AG04450 (cell line): ENCODE measurements at places on chromosomes 5 and 9. TPM values are rescaled to one million over a fixed set of nuclear protein-coding genes. Genes with fewer than 3 reads are reported as not detected.
A peak's percentile ranks its signal among the peaks of the same experiment; 100 is the strongest.

GRCh38 chr9:6584881-6585597 lies 60.5 kb downstream of the GLDC start:
- DNase-seq, result no peak

PDE4D gene
- 8.9 and 12.0 TPM in 2 replicates for polyA plus RNA-seq

PDLIM7 gene
- 195 and 268 TPM in 2 replicates for polyA plus RNA-seq

- DNase-seq, result no peak
These were observed 49.6 kb upstream of the CACNA1B start for GRCh38 chr9:137827908-137828526.

GRCh38 chr9:95087659-95088242 lies 229.8 kb downstream of the FANCC start:
- no peak for DNase-seq

GRCh38 chr9:86257391-86257790 lies 2.1 kb downstream of the C9orf153 start:
- no peak for DNase-seq

DNA sequence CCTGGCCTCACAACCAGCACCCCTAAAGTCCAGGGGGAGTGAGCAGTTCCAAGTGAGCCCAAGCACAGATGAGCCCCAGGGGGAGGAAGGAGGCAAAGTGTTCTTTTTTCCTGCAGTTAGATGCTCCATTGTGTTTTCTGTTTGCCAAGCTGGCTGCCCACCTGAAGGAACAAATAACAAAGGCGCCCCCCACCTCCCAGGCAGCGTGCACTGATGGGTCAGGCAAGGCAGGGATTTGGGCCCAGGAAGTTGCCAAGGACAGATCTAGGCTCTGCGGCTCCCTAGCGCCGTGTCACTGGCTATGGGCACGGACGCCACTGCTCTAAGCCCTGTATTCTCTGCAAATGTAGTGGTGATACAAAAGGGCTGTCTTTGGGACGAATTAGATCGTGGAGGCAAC lies 21.8 kb downstream of the FGF1 start:
- DNase-seq, result no peak

- no peak for DNase-seq
These were observed 69.1 kb downstream of the PSAT1 start for GRCh38 chr9:78365748-78366697.

DNA sequence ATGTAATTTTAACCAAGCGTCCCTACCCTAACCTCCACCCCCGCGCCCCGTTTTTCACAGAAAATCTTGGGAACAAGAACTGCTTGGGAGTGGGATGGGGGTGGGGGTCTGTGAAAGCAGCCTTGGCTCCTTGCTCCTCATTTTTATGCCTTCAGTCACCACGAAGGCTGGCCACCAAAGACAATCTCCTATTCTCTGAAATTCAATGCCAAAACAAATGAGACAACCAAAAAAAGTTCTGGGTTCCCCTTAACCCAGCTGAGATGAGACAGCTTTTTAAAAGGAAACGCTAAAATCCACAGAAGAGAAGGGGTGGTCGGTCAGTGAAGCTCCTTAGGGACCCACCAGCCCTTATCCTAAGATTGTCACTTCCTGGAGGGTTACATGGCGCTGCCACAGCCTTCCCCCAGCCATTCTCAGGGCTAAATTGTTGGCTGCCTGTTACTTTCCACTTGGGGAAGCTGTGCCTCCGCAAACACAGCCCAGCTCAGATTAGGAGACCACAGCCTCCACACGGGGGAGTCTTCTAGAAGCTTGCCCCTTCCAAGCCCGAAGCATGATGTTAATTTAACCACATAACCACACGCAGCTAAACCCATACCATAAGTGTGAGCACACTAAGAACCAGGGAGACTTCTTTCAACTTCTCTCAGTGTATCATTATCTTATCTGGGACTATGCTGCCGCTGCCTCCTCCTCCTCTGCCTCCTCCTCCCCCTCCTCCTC lies 136.3 kb downstream of the FOXD1 start:
- peak; percentile 89 for DNase-seq

- no peak for DNase-seq
These were observed 51.1 kb upstream of the EGFL7 start for GRCh38 chr9:136611606-136612005.

DNA sequence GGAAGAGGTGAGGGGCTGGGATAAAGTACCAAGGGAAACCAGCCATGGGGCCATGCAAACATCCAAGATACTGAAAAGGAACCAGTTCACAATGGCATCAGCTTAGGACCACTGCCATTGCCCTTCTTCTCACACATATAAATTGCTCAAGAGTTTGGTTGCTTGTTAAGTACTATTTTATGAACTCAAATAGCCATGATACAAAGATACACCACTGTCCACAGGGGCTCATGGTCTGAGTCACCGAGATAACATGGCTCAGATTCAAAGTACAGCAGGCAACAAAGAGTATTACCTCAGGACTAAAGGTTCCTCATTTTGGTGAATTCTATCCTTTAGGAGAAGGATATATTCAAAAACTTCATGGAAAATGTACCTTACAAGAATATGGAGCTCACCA lies 55.6 kb downstream of the FANCC start:
- DNase-seq, result no peak

PCDHB8 gene
- polyA plus RNA-seq, result 0.20 and 0.25 TPM in 2 replicates

- no peak for DNase-seq
These were observed 159.4 kb upstream of the S1PR3 start for GRCh38 chr9:88831713-88832407.

- no peak for DNase-seq
These were observed 336.7 kb downstream of the CCDC171 start for GRCh38 chr9:15889555-15889954.

- DNase-seq, result no peak
These were observed 46.5 kb downstream of the EPB41L4A start for GRCh38 chr5:112372543-112372942.

- DNase-seq, result no peak
These were observed 50.7 kb upstream of the TRAF1 start for GRCh38 chr9:120977321-120977720.

- no peak for DNase-seq
These were observed 40.9 kb downstream of the SEC61B start for GRCh38 chr9:99262949-99263418.

GRCh38 chr5:177111720-177112394 lies 21.7 kb upstream of the NSD1 start:
- DNase-seq, result no peak

ELAVL2 gene
- polyA plus RNA-seq, result 0.04 and 0.05 TPM in 2 replicates

KIF20A gene
- polyA plus RNA-seq, result 21.8 and 25.4 TPM in 2 replicates

PFN3 gene
- not detected in 2 replicates for polyA plus RNA-seq

CKMT2 gene
- polyA plus RNA-seq, result 0.11 and 0.24 TPM in 2 replicates

PROB1 gene
- polyA plus RNA-seq, result 0.19 and 0.25 TPM in 2 replicates

LRRC14B gene
- polyA plus RNA-seq, result not detected in 2 replicates

- no peak for DNase-seq
These were observed 8.9 kb upstream of the ENTPD8 start for GRCh38 chr9:137449931-137450538.

GRCh38 chr5:29005386-29005785 lies 1967.0 kb upstream of the CDH9 start:
- DNase-seq, result no peak

RNF208 gene
- polyA plus RNA-seq, result 0.17 and 0.45 TPM in 2 replicates

- no peak for DNase-seq
These were observed 104.1 kb downstream of the MTREX start for GRCh38 chr5:55411876-55412275.

ZNF618 gene
- polyA plus RNA-seq, result 8.7 and 11.2 TPM in 2 replicates

PDLIM4 gene
- polyA plus RNA-seq, result 43.4 and 64.2 TPM in 2 replicates

DNA sequence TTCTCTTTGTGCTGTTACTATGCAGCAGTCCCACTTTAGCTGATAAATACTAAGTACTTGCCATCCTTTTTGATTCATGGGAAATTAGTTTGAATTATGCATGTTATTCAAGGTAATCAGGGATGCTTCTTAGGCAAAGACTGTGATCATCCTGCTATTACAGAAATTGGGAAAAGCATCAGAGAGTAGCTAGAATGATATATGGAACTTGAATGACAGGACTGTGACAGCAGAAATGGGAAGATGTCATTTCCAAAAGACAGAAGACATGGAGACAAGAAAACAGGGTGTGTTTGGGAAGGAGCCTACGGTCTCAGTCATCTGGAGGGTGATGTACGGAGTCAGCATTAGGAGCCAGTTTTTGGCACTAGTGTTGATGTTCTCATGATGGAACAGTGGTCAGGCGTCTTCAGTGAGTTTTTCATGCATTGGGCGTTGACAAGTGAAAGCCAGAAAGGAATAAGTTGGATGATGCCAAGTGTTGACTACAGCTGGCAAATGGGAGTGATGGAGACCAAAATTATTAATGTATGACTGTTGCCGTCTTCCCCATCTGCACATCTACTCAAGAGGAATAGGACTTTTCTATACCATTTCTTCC lies 70.4 kb downstream of the TMEM167A start:
- DNase-seq, result no peak

DNA sequence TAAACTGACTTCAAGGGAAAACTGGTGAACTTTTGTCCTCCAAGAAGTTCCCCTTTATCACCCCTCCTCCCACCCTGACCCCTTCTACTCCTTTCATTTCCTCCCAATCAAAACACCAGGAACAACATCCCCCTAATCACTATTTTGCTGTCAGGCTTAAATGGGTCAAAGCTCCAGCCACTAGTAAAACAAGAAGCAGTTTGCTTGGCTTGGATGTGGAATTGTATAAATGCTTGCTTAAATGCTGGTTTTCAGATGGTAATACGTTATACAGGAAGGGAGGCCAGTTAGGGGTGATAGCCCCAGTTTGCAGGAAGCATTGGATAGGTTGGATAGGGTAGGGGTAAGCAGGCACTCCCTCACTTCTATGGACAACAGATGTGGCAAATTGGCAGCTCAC lies 473.6 kb downstream of the AGTPBP1 start:
- no peak for DNase-seq

GRCh38 chr9:37909326-37909725 lies 5.4 kb upstream of the SLC25A51 start:
- no peak for DNase-seq

SEC16A gene
- polyA plus RNA-seq, result 23.2 and 30.7 TPM in 2 replicates

LCP2 gene
- polyA plus RNA-seq, result not detected in 2 replicates

- DNase-seq, result no peak
These were observed 273.2 kb downstream of the SMARCA2 start for GRCh38 chr9:2288309-2288708.

GRCh38 chr9:134947265-134947955 lies 29.7 kb upstream of the FCN1 start:
- DNase-seq, result no peak

PHPT1 gene
- 91.6 and 116 TPM in 2 replicates for polyA plus RNA-seq

DNA sequence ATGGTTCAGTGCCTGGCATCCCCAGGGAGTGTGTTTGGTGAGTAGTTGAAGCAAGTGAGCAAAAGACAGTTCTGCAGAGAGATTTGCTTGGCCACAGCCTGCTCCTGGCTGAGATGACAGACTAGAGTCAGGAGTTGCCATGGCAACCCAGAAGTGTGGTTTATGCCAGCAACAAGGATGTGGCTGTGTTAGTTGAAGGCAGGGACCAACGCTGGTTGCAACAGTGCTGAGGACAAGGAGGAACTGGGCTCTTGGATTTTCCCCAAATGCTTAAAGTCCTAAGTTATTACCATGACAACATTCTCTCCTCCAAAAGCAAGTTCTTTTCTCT lies 2.7 kb downstream of the NXNL2 start:
- DNase-seq, result peak; percentile 45

DNA sequence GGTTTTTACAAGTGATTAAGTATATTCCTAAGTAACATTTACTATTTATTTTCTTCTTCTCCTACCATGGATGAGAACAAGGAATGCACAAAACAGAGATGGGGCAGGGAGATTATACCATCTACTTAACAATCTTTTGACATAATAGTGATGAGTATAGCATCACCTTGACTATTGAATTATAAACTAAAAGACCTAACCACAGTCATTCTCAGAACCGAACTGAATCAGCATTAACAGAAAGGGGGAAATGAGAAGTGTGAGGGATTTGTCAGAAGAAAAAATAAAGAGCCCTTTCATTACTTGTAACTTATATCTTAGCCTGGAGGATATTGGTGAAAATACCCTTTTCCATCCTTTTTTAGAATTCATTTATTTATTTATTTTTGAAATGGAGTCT lies 21.9 kb downstream of the OR2Y1 start:
- no peak for DNase-seq

DNA sequence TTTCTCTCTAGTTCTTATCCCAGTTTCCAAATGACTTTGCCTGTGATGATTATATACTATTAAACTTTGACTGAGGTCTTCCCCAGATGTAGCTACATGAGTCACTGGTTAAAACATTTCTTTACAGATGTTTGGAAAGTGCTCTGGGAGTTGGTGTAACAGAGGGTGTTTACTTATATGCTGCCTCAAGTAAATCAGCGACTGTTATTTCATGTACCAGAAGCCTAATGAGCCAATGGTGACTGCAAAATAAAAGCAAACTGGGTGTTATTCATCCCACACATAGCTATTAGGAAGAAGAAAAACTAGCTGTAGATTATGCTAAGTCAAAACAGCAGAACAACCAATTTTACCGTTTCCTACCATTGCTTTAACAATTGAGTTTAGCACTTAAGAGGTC lies 929.7 kb upstream of the SEMA6A start:
- no peak for DNase-seq

GRCh38 chr5:121429761-121430160 lies 421.9 kb upstream of the FTMT start:
- DNase-seq, result no peak

DNA sequence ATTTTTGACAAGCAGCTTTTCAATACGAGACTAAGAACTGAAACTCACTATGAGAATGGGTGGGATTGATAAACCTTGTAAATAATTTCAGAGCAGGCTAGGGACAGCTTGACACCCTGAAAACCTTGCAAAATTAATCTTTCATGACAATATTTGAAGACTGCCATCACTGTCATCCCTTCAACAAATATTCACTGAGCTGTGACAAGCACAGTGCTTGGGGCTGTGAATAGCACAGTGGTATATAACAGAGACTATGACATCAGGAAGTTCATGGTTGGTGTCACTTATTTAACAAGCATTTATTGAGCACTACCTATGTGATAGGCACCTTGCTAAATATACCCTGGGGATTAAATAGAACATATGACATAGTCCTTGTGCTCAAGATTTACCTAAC lies 741.0 kb upstream of the RIOK2 start:
- DNase-seq, result no peak

HK3 gene
- not detected in 2 replicates for polyA plus RNA-seq

DTWD2 gene
- 1.5 and 1.9 TPM in 2 replicates for polyA plus RNA-seq

DNA sequence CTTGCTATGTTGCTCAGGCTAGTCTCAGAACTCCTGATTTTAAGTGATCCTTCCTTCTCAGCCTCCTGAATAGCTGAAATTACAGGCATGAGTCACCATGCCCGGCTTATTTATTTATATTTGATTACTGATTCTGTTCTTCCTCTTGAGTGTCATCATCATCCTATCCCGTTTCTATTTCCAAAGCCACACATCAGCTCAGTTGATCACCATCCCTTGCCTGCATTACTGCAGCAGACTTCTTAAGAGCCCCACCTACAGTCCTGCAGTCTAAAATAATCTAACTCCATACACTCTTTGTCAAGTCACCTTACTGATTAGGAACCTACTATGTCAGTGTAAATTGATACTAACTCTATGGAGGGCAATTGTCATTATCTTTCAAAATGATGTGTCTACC lies 138.9 kb upstream of the RAI14 start:
- DNase-seq, result no peak

GRCh38 chr5:37554938-37555337 lies 175.8 kb downstream of the WDR70 start:
- DNase-seq, result no peak
